ENCODE measurements at places on chromosomes 1 and 21. TPM values are rescaled to one million over a fixed set of nuclear protein-coding genes. Genes with fewer than 3 reads are reported as not detected.

DNA sequence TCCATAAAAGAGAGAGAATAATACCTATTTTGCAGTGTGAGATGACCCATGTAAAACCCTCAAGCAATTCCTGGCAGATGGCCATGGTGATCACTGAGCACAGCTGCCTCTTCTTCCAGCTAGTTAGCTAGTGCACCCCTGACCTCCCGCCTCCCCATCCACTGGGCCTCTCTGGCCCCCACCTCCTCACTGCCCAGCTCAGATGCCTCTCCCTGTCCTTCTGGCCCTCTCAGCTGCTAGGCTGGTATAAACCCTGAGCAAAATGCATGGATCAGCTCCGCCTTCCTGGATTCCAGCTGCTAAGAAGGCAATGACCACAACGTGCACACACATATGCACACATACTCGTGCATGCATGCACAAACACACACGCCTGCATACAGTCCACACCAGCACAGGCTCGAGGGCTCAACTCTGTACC, 117.2 kb downstream of the DMRTB1 start:
- peak; percentile 22 for DNase-seq

DNA sequence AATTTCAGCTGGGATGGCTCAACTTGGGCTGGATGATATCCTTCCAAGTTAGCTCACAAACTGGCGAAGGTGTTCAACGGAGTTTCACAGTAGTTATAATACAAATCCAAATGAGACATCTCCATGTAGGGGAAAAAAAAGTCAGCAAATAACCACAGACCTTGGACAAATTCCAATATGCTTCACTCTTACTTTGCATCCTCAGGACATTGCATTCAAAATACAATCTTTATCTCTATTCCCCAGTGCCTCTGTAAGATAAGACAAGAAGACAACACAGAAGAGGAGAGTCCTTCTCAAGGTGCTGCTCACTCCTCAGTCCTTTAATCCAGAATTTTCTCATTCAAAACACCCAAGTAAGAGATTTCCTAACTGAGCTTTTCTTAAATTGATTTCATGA, 1797.7 kb downstream of the MRPL39 start:
- no peak for DNase-seq

DNA sequence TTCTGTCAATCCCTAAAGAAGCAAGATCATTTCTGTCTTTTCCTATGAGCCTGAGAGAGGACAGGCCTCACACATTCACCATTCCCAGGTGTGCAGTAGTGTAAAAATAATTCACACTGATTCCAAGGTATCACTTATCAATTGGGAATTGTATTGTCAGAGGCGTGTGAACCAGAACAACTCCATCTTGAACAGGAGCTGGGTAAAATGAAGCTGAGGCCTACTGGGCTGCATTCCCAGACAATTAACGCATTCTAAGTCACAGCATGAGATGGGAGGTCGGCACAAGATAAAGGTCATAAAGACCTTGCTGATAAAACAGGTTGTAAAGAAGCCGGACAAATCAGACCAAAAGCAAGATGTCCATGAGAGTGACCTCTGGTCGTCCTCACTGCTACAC, 239.2 kb downstream of the SMYD3 start:
- no peak for DNase-seq

DNA sequence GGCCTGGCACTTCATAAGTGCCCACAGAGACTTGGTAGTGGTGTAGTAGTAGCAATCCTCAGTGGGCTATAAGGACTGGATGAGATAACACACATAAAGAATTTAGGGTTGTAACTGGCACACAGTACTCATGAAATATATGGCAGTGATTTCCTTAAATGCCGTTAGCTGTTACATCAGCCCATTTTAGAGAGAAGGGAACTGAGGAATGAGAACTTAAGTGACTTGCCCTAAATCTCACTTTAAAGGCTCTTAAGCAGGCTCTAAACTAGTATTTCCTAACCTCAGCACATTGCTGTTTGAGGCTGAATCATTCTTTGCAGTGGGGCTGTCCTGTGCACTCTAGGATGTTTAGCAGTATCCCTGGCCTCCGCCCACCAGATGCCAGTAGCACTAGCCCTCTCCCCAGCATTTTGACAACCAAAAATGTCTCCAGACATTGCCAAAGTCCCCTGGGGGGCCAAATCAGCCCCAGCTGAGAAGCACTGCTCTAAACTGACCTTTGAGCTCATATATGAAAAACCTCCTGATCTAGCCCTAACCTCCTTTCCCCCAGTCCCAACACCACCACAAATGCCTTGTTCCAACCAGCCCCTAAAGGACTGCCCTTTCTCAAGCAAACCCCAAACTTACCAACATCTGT, 11.6 kb downstream of the CAMK2N1 start:
- no peak for DNase-seq

GRCh38 chr1:151491641-151492040, 19.5 kb upstream of the CGN start:
- DNase-seq = no peak

- no peak for DNase-seq
Observed at GRCh38 chr1:162380061-162380846, 1.3 kb upstream of the C1orf226 start.

- DNase-seq = no peak
Observed at GRCh38 chr1:151292207-151293030, 10.3 kb downstream of the ZNF687 start.

GRCh38 chr21:44871576-44872269, 1.8 kb downstream of the PTTG1IP start:
- DNase-seq = peak; percentile 63

DNA sequence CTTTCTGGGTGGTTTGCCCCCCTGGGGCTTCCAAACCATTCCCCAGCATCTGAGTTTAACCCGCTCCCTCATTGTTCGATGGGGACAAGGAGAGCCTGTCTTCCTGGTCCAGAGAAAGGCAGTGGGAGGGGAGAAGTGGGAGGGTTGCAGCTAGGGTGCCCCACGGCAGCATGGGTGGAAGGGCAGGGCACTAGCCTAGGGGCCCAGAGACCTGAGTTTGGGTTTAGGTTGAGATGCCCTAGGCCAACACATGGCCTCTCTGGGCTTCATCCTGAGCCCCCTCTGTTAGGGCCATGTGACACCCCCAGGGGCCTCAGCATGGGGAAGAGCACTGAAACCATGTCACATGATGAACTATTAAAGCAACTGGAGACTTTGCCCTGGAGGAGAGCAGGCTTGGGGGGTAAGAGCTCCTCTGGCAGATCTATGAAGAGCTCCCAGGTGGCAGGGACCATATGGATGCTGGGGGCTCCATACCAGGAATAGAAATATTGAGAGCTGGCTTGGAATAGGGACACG, 9.7 kb upstream of the RUNX3 start:
- no peak for DNase-seq

DNA sequence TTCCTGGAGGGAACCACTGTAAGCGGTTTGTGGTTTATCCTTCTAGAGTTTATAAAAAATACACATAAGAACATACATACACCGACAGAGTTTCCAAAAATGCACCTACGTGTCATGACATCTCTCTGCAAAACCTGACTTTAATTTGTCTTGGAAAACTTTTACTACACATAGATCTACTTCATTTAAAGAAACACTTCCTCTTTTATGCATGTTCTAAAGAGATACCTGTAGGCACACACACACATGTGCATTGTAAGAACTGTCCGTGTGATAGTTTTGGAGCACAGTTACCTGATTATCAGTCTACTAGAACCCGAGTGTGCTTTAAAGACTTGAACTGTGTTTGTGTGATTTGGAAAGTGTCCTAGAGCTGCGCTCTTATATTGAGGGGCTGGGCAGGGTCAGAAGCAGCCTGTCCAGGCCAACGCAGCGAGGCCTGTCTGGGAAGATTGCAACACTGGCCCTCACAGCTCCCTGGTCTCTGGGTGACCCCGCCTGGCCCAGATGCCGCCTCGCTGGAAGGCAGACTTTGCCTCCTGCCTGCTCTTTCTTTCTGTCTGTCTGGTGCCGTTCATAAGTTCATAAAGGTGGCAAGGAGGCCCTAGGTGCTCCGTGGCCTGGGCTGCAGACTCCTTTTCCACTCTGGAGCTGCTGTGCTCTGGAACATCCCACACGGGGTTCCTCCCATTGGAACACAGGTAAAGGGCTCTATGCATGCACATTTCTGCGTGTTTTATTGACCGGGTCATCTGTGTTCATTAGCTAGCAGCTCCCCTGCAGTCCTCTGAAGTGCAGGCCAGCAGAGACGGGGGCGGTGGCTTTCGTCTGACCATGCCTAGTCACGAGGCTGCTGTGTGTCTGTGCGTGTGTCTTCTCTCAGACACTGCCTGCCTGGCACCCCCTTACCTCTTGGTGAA, 46.3 kb downstream of the AGPAT3 start:
- DNase-seq = peak; percentile 90

GRCh38 chr1:7299994-7300393, 471.1 kb upstream of the VAMP3 start:
- no peak for DNase-seq

NVL gene
- 24.1 TPM for total RNA-seq

SLAMF6 gene
- 4.4 TPM for total RNA-seq

MAP1LC3C gene
- 14.2 TPM for total RNA-seq
